ENCODE measurements at places on chromosomes 7 and 10. TPM values are rescaled to one million over a fixed set of nuclear protein-coding genes. Genes with fewer than 3 reads are reported as not detected.

DNA sequence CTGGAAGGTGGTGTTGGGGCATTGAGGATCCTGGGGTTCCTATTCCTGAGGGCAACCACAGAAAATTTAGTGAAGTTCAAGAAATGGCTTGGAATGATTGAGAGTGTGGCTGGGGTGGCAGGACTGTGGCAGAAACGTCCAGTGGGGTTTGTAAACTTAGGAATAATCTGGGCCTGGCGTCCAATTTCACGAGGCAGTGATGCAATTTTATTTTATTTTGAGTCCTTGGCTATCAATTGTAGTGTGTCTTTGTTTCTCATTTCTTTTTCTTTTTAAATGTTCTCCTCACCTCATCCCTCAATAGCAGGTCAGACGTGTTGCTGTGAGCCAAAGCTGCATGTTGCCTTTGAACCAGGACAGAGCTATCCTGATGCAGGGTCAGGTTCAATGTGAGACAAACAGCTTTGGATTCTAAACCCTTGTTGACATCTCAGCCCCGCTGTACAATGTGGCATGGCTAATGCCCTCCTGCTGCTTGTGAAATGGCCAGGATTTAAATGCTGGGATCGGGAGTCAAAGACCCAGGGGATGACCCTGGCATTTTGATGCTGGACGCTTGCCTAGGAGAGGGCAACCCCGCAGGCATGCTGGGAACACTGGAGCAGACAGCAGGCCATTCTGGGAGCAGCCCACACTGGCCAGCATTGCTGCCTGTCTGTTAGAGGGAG is 64.8 kb downstream of the RBM20 start:
- DNase-seq, result no peak

DNA sequence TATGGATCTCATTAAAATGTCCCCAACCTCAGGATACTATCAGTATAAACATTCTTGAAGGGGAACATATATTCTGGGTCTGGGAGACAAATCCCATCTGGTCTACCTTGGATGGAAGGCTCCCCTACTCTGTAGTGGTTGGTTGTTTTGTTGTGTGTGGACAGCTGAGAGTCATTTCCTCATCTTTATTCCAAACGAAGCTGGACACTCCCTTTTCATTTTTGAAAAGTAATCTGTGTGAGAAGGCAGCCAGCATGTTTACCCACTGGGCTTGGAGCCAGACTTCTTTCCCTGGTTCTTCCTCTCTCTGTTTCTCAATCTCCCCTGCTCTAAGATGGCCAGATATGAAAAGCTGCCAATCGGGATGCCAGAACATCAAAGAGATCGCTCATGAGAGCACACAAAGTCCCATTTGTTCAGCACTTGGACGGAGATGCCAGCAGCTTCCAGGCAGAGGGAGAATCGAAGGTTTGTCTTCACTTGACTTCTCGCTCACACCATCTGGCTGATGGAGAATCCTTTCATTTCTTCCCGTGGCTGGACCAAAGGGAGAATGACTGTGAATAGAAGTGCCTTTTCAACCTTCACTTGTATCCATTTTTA is 108.1 kb upstream of the AGR3 start:
- DNase-seq, result no peak

Gene SLC26A4
- 7.8 TPM for total RNA-seq

DNA sequence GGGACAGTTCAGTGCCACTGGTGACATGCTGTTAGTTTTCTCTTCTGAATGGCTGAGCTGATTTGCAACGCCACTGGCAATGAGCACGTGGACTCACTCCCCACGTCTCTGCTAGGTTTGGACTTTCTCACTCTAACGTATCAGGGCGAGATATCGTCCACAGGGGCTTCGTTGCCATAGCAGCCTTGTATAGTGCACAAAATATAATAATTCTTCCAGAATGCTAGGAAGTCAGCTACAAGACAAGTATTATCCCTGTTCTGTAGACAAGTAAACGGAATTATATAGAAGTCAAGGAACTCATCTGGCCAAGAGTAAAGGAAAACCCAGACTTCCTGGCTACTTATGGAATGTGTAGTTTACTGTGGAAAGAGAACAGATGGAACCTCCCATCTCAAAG is 226.8 kb downstream of the ARHGAP21 start:
- no peak for DNase-seq

Gene CRTAC1
- not detected for total RNA-seq

GRCh38 chr10:642186-642890 is 47.1 kb downstream of the DIP2C start:
- no peak for DNase-seq

- DNase-seq, result peak; percentile 79
Measured at GRCh38 chr7:128830231-128831177, at the start of gene FLNC. Gene FLNC (plus strand): TSS chr7:128830406. CDS start chr7:128830638, 232 bp downstream.

Gene HKDC1
- 0.09 TPM for total RNA-seq

- DNase-seq, result no peak
Measured at GRCh38 chr7:29896685-29897411, 90.5 kb downstream of the WIPF3 start.

Gene ZNF511
- 87.2 TPM for total RNA-seq

Gene SNX13
- 23.7 TPM for total RNA-seq

Gene SLC26A5
- total RNA-seq, result not detected

Data from activated CD4-positive, alpha-beta T cell treated with anti-CD3 and anti-CD28 coated beads, Interleukin-2, amount 10 ng/mL, durations not matched to agents 24 days and 14 days (primary cell).